A549 treated with AZD2906 at 1 μM for 4 hours (cell line): ENCODE measurements at places on chromosomes 2 and 18. TPM values are rescaled to one million over a fixed set of nuclear protein-coding genes. Genes with fewer than 3 reads are reported as not detected.

SIX3 gene
- 2.7 to 4.3 TPM (median 3.7 TPM) in 5 replicates for total RNA-seq

UGT1A9 gene
- 3.3 to 5.5 TPM (median 3.7 TPM) in 5 replicates for total RNA-seq

GALM gene
- 13.5 to 19.9 TPM (median 15.3 TPM) in 5 replicates for total RNA-seq

COX5B gene
- total RNA-seq = 250 to 325 TPM (median 311 TPM) in 5 replicates

GALNT5 gene
- 1.6 to 2.3 TPM (median 1.8 TPM) in 5 replicates for total RNA-seq

TBR1 gene
- 0.01 to 0.20 TPM (median 0.06 TPM) in 4 of 5 replicates, not detected in the other for total RNA-seq

POTEJ gene
- total RNA-seq = not detected in 5 replicates
